ENCODE measurements at places on chromosomes 1 and 21.

- no peak for DNase-seq
These were observed 26.3 kb upstream of the PCBP3 start for GRCh38 chr21:45617021-45617921.

DNA sequence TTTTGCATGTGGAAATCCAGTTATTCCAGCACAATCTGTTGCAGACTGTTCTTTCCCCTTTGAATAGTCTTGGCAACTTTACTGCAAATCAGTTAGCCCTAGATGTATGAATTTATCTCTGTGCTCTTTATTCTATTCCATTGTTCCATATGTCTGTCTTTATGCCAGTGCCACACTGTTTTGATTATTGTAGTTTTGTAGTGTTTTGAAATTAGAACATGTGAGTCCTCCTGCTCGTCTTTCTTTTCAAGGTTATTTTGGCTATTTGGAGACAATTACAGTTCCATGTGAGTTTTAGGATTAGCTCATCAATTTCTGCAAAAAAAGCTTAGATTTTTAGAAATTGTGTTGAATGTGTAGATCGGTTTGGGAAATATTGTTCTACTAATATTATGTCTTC lies 26.6 kb downstream of the WNT3A start:
- no peak for DNase-seq

- DNase-seq = no peak
These were observed 44.4 kb upstream of the ANGPTL7 start for GRCh38 chr1:11144570-11145256.

DNA sequence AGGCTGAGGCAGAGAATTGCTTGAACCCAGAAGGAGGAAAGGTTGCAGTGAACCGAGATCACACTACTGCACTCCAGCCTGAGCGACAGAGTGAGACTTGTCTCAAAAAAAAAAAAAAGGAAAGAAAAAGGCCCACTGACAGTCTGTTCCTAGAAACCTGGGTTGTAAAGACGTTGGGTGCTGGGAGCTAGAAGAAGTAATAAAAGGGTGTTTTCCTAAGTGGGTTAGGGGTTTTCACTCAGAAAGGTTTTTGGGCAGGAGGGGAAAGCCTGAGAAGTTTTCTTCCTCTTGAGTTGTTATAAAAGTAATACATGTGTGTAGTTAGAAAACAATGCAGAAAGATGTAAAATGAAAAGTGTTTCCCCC lies 25.4 kb downstream of the CELA3A start:
- DNase-seq = no peak

DNA sequence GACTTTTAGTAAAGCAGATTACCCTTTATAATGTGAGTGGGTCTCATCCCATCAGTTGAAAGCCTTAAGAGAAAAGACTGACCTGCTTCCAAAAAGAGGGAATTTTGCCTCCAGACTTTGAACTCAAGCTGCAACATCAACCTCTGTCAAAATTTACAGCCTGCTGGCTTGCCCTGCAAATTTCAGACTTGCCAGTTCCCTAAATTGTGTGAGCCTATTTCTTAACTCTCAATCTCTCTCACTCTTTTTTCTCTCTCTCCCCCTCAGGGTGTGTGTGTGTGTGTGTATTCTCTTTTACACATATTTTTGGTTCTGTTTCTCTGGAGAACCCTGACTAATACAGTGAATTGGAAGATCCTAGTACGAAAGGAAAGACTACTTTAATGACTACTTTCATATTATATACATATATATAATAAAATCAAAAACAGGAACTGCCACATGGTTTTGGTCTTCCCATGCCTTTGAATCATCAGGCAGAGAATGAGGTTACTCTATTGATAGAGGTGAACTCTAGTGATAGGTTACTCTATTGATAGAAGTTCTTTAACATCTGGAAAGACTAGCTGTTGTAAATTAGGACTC lies 6.4 kb downstream of the OR2C3 start:
- no peak for DNase-seq

DNA sequence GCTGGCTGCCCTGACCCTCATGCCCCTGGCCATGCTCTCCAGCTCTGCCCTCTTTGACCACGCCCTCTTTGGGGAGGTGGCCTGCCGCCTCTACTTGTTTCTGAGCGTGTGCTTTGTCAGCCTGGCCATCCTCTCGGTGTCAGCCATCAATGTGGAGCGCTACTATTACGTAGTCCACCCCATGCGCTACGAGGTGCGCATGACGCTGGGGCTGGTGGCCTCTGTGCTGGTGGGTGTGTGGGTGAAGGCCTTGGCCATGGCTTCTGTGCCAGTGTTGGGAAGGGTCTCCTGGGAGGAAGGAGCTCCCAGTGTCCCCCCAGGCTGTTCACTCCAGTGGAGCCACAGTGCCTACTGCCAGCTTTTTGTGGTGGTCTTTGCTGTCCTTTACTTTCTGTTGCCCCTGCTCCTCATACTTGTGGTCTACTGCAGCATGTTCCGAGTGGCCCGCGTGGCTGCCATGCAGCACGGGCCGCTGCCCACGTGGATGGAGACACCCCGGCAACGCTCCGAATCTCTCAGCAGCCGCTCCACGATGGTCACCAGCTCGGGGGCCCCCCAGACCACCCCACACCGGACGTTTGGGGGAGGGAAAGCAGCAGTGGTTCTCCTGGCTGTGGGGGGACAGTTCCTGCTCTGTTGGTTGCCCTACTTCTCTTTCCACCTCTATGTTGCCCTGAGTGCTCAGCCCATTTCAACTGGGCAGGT lies 3.8 kb downstream of the GPR61 start:
- DNase-seq = peak; percentile 4

GRCh38 chr1:9633493-9633892 lies 18.0 kb upstream of the PIK3CD start:
- no peak for DNase-seq

DNA sequence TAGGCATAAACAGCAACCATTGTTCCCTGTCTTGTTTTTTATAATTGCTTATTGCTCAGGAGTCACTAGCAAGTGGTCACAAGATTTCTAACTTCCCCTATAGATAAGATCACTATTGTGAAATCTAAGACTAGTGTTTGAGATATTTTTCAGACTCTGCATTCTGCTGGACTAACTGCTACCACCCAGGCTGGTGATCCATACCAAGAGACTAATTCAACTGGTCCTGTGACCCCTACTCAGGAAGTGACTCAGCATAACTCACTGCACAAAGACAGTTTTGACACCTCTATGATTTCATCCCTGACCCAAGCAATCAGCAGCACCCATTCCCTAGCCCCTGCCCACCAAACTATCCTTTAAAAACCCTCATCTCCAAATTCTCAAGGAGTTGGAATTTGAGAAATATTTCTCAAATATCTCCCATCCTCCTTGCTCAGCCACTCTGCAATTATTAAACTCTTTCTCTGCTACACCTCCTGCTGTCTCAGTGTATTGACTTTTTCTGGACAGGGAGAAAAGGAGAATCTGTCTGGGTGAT lies 52.7 kb downstream of the TRIM33 start:
- DNase-seq = no peak

GRCh38 chr1:22450351-22451021 lies 1.2 kb upstream of the ZBTB40 start:
- DNase-seq = no peak

DNA sequence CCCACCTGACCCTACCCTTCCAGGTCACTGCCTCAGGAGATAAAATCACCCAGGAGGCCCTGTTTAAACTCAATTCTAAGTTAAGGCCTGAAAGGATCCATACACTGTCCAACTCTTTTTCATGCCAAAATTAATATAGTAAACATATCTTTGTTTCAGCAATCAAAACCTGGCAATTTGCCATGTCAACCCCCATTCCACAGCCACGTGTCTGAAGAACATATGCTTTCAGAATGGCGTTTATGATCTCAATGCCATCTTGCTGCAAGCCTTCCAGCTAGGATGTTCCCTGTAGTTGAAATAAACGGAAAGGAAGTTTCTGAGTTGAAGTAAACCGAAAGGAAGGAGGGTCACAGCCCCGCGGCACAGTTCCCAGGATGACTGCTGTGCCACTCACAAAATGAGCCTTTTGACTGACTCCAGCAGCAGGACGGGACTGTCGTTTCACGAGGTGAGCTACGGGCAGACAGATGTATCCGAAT lies 472.0 kb downstream of the SMYD3 start:
- no peak for DNase-seq

DNA sequence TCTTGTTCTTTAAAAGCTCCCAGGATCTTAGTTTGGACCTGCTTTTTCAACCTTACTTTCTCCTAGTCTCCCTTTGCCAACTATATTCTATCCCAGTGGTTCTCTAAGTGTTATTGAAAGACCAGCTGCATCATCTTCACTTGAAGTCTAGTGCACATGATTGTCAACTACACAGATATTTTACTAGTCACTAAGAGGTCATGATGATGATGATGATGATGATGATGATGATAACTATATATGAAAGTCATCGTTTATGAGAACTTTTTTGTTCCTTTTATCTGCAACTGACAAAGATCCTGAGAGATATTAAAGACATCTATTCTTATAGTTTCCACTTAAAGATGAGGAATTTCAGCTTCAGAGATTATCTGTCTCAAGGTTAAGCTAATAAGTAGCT lies 479.0 kb upstream of the ZRANB2 start:
- DNase-seq = no peak

- DNase-seq = no peak
These were observed 270.3 kb downstream of the SDCCAG8 start for GRCh38 chr1:243526180-243526579.

GRCh38 chr1:58047265-58047858 lies 499.2 kb downstream of the OMA1 start:
- peak; percentile 56 for DNase-seq

GRCh38 chr1:1199961-1200875 lies 6.2 kb downstream of the TNFRSF18 start:
- DNase-seq = no peak

GRCh38 chr1:207935166-207935583 lies 24.2 kb upstream of the CD34 start:
- DNase-seq = no peak

DNA sequence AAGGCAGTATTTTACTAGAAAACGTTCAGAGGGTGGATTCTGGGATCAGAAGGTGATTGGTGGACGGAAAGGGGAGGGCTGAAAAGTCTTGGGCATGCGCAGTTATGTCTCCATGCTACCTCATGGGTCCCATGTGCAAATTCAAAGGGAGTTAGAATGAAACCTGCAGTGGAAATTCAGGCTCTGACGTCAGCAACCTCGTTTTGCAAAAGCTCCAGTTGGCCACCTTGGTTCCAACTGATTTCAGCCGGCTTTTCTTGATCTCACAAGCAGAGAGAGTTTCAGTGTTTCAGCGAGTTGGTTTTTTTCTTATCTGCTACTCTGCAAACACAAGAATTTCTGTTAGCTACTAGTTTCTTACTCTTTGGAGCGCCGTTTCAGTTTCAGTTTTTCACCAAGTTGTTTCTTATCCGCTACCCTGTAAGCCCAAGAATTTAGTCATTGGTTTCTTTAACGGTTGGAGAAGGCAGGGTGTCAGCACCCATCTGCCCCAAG lies 69.8 kb upstream of the PGBD5 start:
- DNase-seq = no peak

GRCh38 chr21:46048926-46049889 lies 48.7 kb upstream of the COL6A2 start:
- no peak for DNase-seq

DNA sequence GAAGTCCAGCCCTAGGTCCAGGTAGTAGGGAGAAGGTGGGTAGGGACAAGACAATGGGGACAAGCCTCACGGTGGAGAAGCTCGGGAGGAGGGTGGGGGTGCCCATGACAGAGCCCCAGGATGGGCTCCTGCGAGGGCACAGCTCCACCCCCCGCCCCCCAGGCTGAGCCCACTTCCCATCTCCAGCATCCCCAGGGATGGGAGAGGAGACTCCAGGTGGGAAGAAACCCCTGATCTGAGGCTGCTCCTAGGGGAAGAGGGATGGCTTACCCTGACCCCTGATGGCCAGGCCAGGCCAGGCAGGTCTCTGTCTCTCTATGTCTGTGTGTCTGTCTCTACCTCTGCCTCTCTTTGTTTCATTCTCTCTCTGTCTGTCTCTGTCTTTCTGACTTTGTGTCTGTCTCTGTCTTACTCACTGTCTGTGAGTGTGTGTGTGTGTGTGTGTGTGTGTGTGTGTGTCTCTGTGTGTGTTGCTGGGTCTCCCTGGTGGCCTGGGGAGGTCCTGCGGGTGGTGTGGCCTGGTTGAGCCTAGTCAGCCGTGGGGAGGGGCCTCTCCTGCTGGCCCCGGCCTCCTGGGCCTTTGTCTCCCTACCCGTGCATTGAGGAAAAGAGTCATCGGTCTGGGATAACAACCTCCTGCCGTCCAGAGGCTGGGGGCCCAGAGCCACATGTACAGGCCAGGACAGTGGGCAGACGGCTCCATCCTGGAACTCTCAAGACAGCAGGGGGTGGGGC lies 45.7 kb downstream of the WNT9A start:
- DNase-seq = no peak

- DNase-seq = no peak
These were observed 84.8 kb upstream of the ZC3H11B start for GRCh38 chr1:219697682-219698081.

DNA sequence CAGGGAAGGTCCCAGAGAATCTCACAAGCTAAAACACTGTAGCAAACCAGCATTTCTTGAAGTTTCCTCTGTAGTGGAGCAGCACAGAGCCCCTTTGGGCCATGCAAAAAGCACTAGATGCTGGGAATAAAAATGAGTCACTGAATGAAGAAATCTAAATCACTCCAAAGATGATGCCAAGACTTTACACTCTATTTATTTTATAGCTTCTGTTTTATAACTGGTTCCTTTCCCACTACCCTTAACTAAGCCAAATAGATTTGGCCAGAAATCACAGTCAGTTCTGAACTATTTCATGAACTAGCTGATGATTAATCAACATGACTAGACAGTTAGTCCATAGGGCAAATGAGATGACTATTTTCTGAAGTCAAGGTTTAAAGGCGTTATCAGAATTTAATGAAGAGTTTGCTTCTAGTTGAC lies 89.5 kb downstream of the SCMH1 start:
- no peak for DNase-seq

GRCh38 chr1:170967042-170967910 lies 31.9 kb downstream of the MROH9 start:
- peak; percentile 17 for DNase-seq

DNA sequence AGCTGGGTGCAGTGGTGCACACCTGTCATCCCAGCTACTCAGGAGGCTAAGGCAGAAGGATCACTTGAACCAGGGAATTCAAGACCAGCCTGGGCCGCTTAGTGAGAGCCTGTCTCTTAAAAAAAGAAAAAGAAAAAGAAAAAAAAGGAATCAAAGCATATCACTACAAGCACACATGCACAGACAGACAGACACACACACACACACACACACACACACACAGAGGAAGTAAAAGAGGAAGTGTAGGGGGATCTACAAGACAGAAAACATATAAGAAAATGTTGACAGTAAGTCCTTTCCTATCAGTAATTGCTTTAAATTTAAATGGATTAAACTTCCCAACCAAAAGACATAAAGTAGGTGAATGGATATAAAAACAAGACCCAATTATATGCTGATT lies 180.3 kb downstream of the FAF1 start:
- DNase-seq = no peak

- DNase-seq = peak; percentile 45
These were observed 78.6 kb downstream of the POFUT2 start for GRCh38 chr21:45209046-45209445.

- DNase-seq = no peak
These were observed 84.1 kb upstream of the ZNF326 start for GRCh38 chr1:89910780-89911179.
